COLO829 (cell line): ENCODE measurements at places on chromosomes 3 and 15.

DNA sequence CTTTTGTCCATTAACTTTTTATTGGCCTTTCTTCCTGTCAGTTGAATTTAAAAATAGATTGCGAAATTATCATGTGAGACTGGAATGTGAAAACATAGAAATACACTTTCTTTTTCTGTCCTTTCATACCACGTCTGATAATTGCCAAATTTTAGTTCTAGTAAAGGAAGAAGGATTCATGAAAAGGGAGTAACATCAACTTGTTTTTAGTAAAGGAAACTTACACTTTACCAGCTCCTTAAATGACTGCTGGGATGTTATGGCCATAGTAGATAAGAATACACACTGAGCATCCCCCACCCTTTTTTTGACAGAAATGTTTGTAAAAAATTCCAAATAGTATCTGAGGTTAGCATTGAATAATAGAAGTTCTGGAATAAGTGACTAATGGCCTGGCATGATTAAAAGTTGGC, 137.9 kb downstream of the NEO1 start:
- no peak for DNase-seq

DNA sequence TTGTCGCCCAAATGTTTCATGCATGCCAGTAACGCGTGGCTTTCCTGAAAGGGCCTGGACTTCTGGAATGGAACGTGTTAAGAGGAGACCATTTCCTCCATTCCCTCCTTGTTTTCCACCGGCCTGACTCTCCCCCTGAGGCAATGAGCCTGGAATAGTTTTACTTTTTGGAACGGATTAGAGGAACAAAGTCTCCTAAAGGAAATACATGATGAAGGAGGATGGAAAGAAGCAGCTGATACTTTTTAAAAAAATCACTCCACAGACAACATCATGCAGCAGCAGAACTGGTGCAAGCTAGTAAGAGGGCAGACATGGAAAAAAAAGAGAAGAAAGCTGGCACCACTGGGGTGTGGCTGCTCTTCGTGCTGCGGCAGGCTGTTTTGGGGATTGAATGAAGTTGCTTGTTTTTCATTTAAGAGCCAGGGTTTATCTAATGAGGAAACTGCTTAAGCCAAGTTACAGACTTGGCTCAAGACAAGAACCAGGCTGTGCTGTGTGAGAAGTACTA, 3.6 kb upstream of the KBTBD12 start:
- peak; percentile 34 for DNase-seq

DNA sequence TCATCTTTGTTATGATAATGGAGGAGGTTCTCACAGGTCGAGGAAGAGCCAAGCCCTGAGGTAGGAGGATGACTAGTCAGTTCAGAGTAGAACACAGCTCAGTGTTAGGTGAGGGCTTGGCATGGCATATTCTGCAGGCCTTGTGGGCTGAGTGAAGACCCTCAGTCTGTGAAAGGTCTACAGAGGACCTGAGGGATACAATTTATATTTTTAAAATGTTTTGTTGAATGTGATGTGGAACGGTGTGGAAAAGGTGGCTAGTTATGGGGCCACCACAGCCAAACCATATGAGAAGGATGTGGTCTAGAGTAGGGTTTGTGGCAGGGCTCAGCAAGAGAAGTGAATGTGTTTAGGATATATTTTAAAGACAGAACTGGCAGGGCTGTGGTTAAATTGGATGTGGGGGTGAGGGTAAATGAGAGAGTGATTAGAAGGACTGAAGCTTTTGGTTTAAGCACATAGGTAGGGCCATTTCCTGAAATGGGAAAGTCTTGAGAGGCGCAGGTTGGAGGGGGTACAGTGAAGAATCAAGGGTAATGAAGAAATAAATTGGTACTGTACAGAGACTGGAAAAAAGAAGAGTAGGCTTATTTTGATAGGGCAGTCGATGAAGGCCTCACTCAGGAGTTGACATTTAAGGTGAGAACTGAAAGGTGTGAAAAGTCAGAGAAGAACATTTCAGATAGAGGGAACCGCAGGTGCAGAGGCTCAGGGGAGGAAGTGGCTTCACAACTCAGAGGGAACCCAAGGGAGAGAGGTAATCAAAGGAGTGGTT, 60.5 kb downstream of the SPTSSB start:
- no peak for DNase-seq

DNA sequence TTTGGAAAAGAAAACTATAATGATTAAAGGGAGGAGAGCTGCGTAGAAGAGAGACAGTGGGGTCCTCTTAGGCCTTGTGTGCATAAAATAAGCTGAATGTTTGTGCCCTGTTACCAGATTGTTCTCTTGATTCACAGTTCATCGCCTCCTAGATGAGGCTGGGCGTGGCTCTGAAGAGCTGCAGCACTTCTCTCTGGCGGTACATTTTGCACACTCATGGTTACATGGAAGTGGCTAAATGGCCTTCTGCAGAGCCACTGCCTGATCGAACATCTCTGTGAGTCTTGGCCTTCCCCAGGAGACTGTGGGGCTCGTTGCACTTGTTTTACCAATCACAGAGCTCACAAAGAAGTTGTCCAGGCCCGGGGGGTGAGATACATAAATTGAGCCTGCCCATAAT, 208.8 kb downstream of the GABRG3 start:
- no peak for DNase-seq

DNA sequence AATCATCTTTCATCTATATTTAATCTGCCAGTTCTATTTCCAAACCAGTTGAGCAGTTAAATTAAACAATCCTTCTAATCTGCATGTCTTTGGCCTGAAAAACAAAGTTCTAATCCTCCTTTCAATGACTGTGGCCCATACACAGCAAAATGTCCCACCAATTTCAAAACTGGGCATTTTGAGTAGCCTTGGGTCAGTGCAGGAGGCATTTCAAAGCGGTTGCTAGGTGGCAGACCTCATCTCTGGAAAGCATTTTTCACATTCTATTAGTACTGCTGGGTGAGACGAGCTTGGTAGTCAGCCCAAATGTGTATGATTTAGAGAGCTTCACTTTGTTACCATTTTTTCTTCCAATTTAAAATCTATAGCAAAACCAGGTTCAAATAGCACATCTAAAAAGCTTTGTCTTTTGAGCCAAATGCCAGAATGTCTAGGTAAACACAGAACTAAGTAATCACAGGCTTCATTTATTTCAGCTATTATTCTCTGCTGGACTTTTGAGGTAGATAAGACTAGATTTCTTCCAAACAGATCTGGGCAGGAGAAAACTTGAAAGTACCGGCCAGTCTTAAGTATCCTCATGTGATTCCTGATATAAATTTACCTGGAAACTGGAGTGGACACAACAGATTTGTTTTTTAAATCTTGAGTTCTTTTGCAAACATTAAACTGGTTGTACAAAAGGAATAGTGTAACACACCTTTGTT, 8.9 kb upstream of the ARHGEF26 start:
- no peak for DNase-seq

- DNase-seq, result no peak
Observed at GRCh38 chr3:32448686-32449474, 53.8 kb downstream of the CMTM6 start.

- DNase-seq, result peak; percentile 49
Observed at GRCh38 chr3:101850246-101851051, 1.1 kb downstream of the NFKBIZ start.

DNA sequence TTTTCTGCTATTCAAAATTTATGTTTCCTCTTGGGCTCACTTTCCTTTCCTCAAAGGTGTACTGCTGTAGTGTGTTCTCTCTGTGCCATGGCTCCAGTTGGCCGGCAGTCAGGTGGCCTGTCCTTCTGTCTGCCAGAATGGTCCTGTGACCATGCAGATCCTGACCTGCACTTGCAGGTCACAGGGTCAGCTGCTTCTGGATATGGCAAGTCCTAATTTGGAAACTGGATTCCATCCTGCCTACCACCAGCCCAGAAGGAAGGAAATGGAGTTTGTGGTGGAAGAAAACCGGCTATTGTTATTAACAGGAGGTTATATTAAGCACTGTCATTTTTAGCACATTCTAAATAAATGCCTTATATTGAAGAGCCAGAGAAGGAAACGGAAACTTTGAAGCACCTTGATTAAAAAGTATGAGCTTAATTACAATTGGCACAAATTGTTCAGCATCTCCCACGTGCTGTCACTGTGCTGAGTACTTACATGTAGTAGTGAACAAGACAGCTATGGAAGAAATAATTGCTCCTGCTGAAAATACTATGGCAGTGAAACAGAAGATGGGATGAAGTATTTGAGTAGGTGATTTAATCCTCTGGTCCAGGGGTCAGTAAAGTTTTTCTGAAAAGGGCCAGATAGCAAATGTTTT, 362.8 kb downstream of the PTPRG start:
- peak; percentile 8 for DNase-seq

GRCh38 chr15:68789091-68789490, 31.6 kb downstream of the ANP32A start:
- DNase-seq, result no peak

GRCh38 chr15:89244574-89244903, 760 bp downstream of the FANCI start:
- DNase-seq, result no peak

DNA sequence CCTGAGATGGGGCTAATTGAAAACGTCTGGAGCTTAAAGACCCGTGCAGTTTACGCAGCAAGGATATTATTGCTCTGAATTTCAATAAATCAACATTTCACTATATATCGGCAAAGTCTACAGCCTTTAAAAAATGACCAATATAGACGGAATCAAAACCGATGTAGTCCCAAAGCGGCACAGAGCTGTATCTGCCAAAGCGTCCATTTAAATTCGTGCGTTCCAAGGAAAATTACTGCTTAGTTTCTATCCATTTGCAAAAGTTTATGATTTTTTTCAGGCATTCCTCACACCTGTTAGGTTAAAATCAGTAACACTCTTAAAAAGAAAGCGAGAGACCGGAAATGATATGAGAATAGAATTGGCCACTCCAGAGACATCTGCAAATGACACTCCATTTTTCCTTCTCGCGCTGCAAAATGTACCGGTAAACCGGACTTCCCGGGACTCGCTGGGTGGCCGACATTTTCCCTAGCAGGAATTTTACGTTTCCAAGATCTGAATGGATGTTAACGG, 777 bp upstream of the EIF4A2 start:
- DNase-seq, result no peak

DNA sequence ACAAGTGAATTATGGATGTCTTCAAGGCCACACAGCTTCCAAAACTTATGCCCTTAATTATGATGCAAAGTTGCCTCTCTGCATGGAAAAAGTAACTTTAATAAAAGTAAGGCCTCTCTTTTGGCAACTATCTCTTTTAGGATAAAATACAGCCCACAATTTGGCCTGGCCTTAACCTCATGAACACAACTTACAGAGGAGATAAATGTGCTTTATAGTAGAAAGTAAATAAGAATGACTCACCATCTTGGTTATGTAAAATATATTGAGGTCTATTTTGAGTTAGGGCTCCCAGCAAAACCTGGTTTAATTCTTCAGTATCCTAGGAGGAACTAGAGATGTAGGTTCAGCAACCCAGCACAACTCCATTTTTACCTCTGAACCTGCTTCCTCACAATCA, 164.0 kb downstream of the ROBO2 start:
- no peak for DNase-seq

DNA sequence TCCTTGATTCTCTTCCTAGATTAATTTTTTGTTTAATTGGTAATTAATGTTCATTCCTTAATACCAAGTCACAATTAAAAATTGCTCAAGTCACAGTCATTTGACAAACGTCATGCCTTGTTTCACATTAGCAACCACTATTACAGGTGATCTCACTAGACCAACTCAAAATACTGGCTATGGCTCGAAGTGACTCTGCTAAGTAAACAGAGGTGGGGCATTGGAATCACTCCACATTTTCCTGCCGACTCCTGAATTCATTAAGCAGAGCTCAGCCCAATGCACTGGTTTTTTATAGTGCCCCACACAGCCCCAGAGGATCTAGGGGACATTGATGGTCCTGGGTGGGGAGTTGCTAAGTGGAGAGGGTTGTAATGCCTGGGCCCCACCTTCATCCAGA, 201.2 kb upstream of the NSMCE3 start:
- no peak for DNase-seq

DNA sequence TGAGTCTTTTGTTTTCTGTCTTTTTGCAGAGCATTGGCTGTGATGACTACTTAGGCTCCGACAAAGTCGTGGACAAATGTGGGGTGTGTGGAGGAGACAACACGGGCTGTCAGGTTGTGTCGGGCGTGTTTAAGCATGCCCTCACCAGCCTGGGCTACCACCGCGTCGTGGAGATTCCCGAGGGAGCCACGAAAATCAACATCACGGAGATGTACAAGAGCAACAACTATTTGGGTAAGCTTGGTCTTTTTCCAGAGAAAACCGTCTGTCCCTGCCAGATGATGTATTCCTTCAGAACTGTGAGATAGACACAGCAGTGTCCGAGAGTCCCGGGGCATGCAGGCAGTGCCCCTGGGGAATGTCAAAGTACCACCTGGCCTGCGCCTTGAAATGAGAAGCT, 149.9 kb upstream of the NR2E3 start:
- DNase-seq, result no peak

DNA sequence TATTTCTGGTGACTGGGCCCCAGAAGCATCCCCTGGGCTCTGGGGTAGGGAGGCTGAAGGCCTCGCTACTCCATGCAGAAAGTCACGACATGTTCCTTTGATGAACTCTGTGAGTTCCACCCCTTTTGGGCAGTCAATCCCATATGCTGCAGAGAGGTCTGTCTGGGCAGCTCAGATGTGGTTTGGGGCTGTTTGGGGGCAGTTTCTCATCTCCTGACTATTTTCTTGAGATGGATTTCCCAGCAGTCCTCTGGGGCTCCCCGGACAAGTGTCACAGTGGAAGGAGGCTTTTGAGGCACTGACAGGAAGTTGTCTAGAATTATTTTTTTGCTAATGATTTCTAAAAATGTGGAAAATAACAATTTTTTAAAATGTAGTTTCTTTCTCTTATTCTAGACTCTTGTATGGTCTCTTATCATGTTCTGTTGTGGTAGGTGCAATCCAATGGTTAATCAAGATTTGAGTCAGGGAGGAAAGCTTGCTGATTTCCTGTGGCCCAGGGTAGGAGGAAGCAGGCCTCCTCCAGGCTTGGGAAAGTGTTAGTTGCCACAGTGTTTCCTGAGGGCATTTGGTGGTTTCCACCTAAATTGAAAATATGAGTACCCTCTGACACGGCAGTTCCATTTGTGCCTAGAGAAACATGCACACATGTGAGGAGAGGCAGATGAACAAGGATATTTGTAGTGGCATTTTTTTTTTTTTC, 19.9 kb upstream of the TATDN2 start:
- DNase-seq, result no peak

- DNase-seq, result peak; percentile 16
Observed at GRCh38 chr3:16399473-16399872, 114.0 kb downstream of the RFTN1 start.

DNA sequence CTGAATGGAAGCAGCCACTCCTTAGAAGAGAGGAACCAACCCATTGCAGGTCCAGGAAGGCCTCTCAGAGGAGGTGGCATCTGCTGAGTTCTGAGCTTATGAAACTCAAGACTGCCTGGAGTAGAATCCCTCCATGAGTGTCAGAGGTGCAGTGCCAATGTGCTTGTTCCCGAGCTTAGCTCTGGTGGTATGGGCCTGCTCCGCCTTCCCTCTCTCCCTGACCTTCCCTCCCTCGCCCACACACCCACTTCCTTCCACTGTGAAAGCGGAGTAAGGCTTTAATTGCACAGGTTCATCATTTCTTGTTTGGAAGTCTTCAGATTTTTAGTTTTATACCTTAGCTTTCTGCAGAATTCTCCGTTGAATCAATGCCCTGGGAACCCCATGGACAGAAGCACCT, 208.0 kb upstream of the BHLHE40 start:
- DNase-seq, result no peak
